WTC11 (cell line): ENCODE measurements at places on chromosomes 3 and 15. TPM values are rescaled to one million over a fixed set of nuclear protein-coding genes. Genes with fewer than 3 reads are reported as not detected.

C2CD4A gene
- 0.32 to 0.42 TPM (median 0.41 TPM) in 3 replicates for total RNA-seq

DNA sequence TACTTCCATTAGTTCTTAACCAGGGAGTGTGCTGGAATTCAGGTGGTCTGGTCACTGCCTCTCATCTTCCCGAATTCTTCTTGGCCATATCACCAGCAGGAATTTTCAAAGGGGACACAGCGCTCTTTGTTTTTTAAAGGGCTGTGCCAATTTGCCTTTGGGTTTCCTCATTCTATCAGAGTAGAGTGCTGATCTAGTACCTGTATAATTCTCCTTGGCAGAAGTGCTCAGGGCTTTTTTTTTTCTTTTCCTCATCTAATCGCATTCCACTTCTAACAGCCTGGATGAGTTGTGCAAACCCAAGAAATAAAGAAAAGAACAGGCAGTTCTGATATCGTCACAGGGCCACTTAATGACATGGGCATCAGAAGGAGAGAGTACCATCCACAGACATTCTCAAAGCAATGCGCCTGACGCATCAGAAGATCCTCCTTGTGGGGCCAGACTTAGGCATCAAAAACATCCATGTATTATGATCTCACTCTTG is 121.0 kb downstream of the ASB7 start:
- no peak for DNase-seq

CLPX gene
- 57.9 to 68.7 TPM (median 61.5 TPM) in 3 replicates for total RNA-seq

DNA sequence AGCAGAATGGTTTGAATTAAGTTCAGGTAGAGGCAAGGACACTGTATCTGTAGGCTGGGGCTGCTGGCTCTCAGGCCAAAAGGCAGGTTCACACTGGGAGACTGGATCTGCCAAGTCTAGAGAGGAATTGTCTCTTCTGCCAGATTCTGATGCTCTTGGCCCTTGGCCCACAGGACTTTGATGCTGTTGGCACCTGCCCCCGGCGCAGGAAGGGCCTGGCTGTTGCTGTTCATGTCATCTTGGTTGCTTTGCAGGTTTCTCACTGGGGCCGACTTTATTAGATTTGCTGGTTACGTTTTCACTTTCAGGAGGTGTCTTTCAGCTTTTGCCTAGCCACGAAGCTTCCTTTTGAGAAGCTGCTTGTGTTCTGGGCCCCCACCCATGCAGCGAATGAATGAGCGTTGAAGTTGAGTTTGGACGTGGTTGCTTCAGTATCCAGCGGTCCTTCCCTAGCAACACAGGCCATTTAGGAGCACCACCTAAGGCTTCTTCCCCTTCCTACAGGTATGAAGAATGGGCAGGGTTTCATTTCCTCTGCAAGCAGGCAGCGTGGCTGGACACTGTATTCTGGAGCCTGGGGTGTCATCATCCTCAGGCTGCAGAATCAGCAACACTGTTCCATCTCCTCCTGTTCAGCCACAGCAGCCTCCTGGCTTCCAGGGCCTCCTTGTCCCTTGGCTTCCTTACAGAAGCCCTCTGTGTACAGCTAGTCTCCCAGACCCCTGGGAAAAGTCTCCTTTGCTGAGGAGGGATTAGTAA is 65.6 kb upstream of the PRR23C start:
- DNase-seq = no peak

TMEM45A gene
- total RNA-seq = 6.6 to 16.0 TPM (median 15.1 TPM) in 3 replicates

CCNB2 gene
- total RNA-seq = 93.3 to 101 TPM (median 98.8 TPM) in 3 replicates

SAMMSON gene
- total RNA-seq = 0.11 to 0.13 TPM (median 0.11 TPM) in 3 replicates

- no peak for DNase-seq
Measured at GRCh38 chr15:92121047-92121446, 267.5 kb downstream of the SLCO3A1 start.

RLBP1 gene
- total RNA-seq = not detected in 3 replicates

GRCh38 chr3:56751056-56751707 is 50.6 kb downstream of the ARHGEF3 start:
- no peak for DNase-seq

GRCh38 chr3:139970526-139970925 is 35.5 kb downstream of the CLSTN2 start:
- no peak for DNase-seq

PRR20G gene
- total RNA-seq = 0.18 TPM in 1 of 3 replicates, not detected in the others

LSAMP gene
- 3.6 to 5.9 TPM (median 5.7 TPM) in 3 replicates for total RNA-seq

GRCh38 chr3:193347521-193348501 is 30.7 kb downstream of the ATP13A5 start:
- peak; percentile 16 for DNase-seq

DNA sequence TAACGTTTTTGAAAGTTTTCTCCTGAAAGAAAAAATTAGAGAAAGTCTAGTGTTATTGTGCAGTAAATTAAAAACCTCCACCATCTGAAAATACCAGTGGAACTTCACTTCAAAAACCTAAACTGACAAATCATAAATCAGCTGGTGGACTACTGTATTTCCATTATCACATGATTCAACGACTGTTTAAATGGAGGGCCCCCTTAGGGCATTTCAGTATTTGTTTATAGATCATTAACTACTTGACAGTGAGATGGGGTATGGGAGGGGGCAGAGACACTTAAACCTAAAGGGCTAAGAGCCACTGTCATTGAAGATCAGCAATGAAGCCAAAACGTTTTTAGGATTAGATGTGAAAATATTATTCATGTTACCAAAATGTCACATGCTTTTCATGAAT is 8.8 kb upstream of the C15orf61 start:
- no peak for DNase-seq

DNA sequence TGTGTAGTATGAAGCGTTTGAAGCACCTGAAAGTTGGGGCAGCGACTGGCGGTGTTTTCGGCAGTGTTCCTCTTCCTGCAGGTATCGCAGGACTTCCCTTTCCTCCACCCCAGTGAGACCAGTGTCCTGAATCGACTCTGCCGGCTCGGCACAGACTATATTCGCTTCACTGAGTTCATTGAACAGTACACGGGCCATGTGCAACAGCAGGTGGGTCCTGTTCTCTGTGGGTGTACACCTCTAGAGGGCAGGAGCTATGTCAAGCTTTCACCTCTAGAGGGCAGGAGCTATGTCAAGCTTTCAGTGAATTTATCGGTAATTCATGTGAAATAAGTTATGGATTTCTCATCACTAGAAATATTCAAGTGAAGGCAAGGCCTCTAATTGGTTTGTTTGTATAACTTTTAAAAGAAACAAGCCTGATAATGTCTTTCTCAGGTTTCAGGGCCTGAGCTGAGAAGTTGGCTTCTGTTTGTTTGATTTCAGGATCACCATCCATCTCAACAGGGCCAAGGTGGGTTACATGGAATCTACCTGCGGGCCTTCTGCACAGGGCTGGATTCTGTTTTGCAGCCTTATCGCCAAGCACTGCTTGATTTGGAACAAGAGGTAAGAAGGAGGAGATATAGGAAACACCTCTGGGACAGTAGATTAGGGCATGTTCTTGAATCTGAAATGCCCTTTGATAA is 5.3 kb downstream of the TUBGCP4 start:
- peak; percentile 39 for DNase-seq

- DNase-seq = no peak
Measured at GRCh38 chr3:195438371-195438770, 4.4 kb downstream of the ACAP2 start.

FAM107A gene
- total RNA-seq = 0.31 to 0.76 TPM (median 0.55 TPM) in 3 replicates

GRCh38 chr3:158753854-158754253 is 21.6 kb upstream of the RARRES1 start:
- no peak for DNase-seq

XYLB gene
- total RNA-seq = 3.1 to 4.1 TPM (median 3.3 TPM) in 3 replicates

DNA sequence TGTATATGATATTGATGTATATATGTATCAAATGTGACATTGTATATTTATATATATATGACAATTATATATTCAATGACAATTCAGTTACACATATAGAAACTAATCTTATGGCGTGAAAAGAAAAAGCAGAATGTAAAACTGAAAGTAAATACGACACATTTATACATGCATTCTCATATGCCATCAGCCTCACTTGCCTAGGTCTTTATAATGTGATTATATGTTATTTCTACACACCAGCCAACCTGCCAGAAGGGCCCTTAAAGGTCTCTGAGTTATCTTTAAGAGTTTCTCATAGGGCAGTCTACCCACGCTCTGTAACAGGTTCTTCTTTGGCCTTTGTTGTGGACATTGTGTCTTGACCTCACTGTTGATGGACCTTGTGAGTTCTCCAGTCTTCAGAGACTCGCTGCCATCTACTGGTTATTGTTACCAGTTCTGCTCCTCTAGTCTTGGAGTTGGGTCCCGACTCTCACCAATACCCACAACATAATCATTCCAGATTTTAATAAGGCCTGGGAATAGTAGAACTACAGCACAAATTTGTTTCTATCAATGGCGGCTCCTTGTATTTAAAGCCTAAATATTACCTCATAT is 371.5 kb upstream of the GOLIM4 start:
- no peak for DNase-seq

DNA sequence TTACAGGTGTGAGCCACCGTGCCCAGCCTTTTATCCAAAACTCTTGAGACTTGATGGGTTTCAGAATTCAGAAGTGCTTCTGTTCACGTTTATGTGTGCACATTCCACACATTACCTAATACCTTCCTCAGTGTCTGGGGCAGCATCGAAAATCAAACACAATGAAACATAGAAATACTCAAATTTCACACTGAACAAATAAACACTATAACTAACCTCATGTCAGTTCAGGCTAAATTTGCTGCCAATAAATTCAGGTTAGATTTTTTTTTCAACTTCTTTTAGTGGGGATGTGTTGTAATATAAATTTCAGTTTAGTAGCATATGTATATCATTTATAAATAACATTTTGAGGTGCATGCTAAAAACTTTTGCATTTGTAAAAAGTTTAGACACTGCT is 2.8 kb downstream of the EIF2AK4 start:
- no peak for DNase-seq

GRCh38 chr3:130516645-130517512 is at the start of gene COL6A6:
COL6A6 (plus strand) TSS chr3:130517177; CDS start chr3:130560365, 43,188 bp downstream.
- DNase-seq = peak; percentile 41

DNA sequence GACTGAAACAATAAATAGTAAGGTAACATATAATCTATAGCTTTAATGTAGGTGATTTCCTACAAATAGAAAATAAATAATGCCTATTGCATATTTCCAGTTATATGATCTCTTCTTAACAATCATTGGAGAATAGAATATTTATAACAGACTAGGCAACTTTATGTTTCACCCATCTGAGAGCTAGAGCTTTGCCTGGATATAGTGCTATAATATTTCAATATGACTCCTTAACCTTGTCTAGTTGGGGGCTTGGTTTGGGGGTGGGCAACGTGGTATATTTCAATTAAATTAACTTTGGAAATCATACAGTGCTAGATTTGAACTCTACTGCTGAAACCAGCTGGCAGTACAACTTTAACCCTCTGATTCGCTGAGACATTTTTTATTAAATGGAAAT is 265.2 kb downstream of the CNTN4 start:
- no peak for DNase-seq

DNA sequence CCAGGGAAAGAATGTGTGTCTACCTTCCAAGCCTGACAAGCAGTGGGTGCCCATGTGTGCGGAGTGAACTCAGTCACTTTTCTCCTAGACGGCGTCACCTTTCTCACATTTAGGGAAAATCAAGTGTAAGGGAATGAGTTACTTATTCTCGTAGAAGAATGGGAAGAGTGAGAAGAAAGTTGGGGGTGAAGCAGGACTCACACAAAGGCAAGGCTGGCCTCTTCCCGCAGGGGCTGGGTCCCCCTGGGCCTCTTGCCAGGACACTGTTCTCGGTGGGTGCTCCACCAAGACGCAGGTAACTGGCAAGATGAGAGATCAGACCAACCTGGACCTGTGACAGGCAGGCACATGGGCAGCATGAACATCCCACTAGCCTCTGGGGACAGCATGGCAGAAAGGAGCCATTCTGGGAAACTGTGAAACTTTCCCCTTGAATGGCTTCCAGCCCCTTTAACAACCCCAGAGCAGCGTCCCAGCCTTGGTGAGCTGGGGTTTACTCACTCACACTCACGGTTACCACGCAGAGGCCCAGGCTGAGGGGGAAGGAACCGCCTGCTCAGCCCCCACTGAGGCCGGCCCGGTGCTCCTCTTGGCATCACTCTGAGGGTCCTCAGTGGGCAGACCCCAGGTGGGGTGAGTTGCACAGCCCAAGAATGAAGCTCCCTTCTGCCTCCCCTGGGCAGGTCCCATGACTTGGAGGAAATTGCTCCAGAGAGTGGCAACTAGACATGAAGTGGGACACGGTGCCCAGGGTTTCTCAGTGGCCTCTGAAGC is 15.0 kb upstream of the SRP14 start:
- no peak for DNase-seq

DNA sequence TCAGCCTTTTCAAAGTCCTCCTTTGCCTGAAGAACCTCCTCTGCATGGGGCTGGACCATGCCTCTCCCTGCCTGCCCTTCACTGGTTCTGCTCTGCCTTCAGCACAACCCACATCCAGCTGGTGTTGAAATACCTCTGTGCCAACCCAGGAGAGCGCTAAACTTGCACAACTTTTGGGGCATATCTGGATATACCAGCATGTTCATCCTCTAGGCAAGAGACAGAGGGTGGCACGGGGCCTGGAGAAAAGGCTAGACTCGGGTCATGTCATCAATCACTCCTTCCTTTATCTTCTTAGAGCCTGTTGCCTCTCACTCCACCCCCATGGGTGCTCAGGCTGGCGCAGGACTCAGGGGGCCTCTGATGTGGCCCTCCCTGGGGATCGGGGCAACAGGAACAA is 4.8 kb downstream of the SEMA4B start:
- DNase-seq = no peak

- DNase-seq = no peak
Measured at GRCh38 chr3:167346171-167346570, 33.9 kb downstream of the ZBBX start.
